ENCODE measurements at places on chromosomes 2 and 18.

- DNase-seq = no peak
These were observed 82.5 kb downstream of the THNSL2 start for GRCh38 chr2:88252646-88253045.

DNA sequence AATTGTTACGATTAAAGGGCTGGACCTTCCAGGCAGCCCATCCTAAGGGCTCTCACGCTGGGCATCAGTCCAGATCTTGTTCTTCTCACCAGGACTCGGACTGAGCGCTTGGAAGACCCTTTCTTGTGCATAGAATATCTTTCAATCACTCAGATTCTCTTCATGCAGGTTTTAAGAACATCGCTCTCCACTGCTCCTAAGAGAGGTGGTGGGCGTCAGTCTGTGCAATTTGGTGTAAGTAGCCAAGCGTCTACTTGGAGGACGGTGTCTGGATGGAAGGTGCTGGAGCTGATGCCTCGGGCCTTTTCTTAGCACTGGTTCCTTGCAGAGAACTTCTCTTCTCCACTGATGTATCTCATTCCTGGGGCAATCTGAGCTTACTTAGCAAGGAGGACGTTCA, 68.7 kb downstream of the ASB1 start:
- no peak for DNase-seq

GRCh38 chr2:53753041-53753440, 14.6 kb upstream of the CHAC2 start:
- DNase-seq = no peak

DNA sequence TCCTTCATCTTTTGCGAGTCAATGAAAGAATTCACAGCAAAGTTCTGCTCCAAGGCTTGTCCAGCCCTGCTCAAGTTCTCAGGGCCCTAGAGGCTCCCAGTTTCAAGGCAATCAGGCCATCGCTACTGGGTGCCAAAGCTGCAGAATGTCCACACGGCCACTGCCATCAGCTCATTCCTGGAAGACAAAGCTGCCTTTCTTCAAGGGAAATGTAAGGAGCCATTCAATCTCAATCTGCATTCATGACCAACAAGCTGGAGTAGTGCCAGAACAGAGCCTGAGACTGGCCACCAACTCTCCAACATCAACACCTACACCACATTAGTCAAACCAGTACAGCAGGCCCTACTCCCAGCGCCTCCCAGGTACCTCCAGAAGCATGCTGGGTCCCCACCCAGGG, 202.2 kb downstream of the TCF4 start:
- no peak for DNase-seq

- DNase-seq = no peak
These were observed 41.2 kb upstream of the DAPL1 start for GRCh38 chr2:158753641-158754611.

DNA sequence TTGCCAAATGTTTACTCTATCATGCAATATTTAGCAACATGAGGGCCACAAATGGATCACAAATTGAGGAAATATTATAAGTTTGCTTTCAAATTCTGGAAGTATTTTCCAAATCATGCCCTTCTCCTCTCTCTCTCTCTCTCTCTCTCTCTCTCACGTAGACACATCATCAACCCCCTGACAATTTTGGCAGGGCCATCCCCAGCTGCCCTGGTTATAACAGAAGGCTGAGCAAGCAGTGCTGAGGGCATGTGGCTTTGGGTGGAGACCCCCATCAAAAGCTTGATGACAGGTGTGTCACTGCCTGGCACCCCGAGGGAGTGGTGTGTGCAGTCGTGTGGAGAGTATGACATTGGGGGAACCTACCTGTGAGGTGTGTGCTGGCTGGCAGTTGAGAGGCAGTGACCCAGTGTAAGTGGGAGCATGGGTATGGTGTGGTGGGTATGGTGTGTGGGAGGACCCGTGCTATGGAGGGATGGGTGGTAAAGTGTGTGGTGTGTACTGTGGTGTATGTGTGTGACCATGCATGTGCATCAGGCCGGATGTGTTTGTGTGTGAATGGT, 224.5 kb downstream of the TTC32 start:
- no peak for DNase-seq

DNA sequence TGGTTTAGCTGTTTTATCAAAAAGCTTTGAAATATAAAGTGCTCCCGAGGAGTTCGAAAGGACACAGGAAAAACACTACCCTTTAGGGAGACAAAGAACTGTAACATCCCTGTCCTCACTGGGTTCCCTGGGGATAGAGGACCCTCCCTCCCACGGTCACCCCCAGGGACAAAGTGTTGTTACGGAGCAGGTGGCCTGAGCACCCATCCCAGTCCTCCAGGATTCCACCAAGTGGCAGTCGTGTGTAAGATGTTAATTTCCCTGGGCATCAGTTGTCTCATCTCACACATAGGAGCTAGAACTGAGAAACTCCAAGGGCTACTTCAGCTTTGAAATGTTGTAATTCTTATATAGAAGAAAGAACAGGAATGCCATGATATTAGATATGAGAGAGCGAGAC, 137.7 kb downstream of the ALK start:
- DNase-seq = no peak

- no peak for DNase-seq
These were observed 19.3 kb upstream of the CHMP1B start for GRCh38 chr18:11831921-11832320.

GRCh38 chr2:60699617-60700016, 56.5 kb upstream of the PAPOLG start:
- no peak for DNase-seq

GRCh38 chr2:203301667-203302066, 26.5 kb upstream of the ABI2 start:
- no peak for DNase-seq
